ENCODE measurements at places on chromosomes 5 and 9.

- no peak for DNase-seq
Observed at GRCh38 chr5:141657937-141658545, 6.8 kb upstream of the FCHSD1 start.

DNA sequence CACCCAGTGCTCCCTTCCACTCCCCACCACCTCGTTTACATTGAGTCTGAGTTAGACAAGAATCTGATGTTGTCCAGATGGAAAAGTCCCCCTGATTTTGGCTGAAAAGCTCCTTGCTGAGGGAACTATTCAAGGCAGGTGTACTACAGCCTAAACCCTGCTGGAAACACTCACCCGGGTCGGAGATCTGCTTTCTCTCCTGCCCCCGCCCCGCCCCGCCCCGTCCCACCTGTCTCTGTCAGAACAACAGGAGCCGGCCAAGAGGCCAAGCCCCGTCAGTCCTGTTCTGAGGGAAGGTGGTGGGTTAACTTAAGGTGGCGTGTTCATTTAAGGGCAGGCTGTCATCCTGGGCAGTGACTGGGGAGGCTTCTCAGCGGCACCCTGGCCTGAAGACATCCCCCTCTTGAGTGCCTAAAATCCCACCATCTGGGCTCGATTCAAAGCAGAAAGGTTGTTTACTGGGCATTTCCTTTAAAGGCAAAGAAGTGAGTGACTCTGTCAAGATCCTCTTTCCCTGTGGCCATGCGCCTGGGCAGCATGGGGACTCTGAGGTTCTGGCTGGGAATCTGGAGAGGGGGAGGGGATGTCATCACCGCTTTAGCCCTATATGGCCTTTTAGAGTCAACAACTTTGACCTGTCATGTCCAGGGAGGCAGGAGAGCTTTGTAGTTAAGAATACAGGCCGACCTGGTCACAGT lies 71.1 kb upstream of the NEURL1B start:
- DNase-seq: no peak

- DNase-seq: no peak
Observed at GRCh38 chr9:34322899-34323591, 6.0 kb downstream of the KIF24 start.

DNA sequence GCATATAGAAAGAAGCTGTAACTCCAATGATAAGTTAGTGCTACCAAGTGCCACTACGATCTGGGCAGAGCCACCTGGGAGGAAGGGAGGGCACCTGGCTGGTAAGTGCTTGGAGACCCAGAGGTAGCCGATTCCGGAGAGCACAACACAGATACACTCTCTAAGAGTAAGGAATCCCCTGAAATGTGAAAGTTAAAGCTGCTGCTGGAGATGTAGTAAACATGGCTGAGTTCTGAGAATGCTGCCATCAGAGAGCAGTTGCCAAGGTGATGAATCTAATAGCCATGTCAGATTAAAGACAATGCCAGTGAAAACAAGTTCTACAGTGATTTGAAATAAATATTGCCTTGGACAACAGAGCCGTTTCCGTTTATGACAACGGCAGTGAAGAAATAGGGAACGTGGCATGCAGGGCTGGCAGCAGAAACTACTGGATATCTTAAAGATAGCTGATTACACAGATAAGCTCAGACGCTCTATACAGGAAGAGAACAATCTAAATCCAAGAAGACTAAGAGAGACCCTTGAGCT lies 561.2 kb upstream of the C9orf72 start:
- no peak for DNase-seq

DNA sequence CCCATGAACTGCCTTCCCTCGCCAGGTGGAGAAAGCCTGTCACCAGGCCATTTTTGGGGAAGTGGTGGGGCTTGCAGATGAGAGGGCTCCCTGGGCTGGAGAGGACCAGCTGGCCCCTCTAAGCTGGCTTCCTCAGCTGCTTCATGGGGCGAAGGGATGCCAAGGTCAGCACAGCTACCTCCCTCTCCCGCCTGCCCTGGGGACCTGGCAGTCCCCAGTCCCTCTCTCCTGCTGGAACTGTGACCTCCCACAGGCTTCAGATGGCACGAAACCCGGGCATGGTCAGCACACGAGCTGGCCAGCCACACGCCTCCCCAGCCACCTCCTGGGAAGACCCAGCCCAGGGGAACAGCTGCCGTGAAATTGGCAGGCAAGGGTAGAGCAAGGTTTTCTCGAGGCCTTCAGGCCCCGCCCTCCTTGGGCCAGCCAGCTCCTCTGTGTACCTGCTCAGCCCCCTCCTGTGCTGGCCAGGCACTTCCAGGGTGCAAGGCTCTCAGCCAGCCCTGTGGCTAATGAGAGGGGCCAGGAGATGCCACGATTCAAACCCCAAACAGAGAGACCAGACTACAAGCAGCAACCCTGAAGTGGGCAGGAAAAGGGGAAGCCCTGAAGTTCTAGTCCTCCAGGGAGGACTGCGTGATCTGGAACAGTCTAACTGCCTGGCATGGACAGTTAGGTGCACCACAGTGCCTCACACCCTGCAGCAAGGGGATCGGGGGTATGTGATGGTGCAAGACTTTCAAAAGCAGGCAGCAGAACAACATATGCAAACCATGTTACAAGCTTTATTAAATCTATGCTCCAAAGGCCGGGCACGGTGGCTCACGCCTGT lies 12.9 kb downstream of the PLPP7 start:
- no peak for DNase-seq

- peak; percentile 90 for DNase-seq
Observed at GRCh38 chr9:108639696-108640095, 216.1 kb downstream of the ACTL7B start.

DNA sequence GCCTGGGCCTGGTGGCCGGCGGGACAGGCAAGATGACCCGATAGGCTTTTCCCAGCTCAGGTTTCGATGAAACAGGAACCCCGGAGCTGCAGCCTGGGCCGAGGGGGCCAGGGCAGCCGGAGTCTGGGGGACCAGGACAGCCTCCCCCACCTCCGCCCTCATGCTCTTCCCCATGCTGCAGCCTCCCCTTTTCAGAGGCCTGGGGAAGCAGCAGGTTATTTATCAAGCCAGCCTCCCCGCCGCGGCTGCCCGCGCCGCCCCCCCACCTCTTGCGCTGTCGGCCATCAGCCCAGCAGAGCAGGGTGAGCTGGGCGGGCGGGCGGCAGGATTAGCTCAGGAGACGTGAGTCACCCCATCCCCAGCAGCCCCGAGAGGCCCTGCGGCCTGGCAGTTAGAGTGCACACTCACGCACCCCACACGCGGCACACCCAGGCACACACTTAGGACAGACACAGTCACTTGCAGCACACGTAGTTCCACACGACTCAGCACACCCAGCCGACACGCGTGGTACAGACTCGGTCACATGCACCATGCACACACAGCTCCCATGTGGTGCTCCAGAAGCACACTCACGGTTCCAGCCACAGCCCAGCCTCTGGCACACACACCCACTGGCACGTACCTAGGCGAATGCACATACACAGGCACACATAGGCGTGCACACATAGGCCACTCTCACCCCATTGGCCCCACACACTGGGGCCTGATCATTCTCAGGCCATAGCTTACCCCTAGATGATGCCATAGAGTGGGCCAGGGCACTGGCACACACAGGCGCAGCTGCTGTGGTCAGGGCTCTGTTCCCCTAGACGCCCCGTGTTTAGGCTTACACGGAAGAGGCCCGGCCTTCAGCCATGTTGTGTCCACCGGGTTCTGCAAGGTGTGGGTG lies 13.0 kb downstream of the CXXC5 start:
- DNase-seq: peak; percentile 82

DNA sequence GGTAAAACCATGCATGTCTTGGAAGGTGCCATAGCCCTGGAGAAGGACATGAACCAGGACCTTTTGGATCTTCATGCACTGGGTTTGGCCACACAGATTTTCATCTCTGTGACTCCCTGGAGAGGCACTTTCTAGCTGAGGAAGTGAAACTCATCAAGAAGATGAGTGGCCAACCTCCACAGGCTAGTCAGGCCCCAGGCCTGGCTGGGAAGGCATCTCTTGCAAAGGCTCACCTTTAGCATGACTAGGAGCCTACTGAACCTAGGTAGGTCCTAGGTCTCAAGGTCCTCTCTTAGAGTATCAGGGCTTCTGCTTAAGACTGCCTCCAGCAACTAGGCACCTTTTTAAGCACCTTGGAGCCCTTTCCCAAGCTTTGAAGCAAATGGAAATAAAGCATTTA lies 1448.7 kb upstream of the ACO1 start:
- DNase-seq: no peak

DNA sequence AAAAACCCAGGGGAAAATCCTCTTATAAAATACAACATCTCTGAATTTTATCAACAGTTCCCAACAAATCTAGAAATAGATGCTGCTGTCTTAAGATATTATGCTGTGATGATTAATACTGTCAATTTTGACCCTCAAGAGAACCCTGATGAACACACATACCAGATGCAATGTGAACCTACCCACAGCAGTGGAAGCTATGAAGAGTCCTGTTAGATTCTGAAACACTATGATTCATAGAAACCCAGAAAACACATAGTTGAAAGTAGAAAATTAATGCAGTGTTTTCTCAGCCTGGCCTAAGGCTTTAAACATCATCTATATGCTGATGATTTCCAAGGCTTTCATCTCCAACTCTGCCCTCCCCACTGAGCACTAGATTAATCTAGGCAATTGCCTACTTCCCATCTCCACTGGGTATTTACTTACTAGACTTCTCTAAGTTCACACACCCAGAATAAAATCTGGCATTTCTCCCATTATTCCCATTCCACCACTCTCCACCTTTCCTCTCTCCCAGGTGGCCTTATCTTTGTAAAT lies 296.2 kb downstream of the CTNND2 start:
- DNase-seq: no peak

Measured in inflammatory macrophage treated with lipopolysaccharide for 1 hour (primary cell).